Esophagus mucosa (tissue), 1 donor: ENCODE measurements at places on chromosomes 4 and X. TPM values are rescaled to one million over a fixed set of nuclear protein-coding genes. Genes with fewer than 3 reads are reported as not detected.

The PDGFRA gene
- total RNA-seq = 11.6 TPM

The ENPEP gene
- total RNA-seq = 0.40 TPM

The GAGE12J gene
- total RNA-seq = not detected

The THAP9 gene
- total RNA-seq = 2.4 TPM

The SUPT20HL2 gene
- not detected for total RNA-seq

The HAND2 gene
- total RNA-seq = 0.08 TPM

The IQSEC2 gene
- 10.6 TPM for total RNA-seq

The CDX4 gene
- total RNA-seq = not detected

The STK32B gene
- total RNA-seq = 0.28 TPM

The HSFX4 gene
- not detected for total RNA-seq

The RAB33A gene
- total RNA-seq = 0.20 TPM

The ERAS gene
- total RNA-seq = not detected

The STBD1 gene
- total RNA-seq = 2.9 TPM

The NR3C2 gene
- 1.1 TPM for total RNA-seq

The CYLC1 gene
- total RNA-seq = not detected

The MAGEA2 gene
- not detected for total RNA-seq

The MTTP gene
- total RNA-seq = not detected

The RTL5 gene
- 0.20 TPM for total RNA-seq

The SLC6A8 gene
- total RNA-seq = 62.0 TPM
